DMS79 (cell line): ENCODE measurements at places on chromosomes 13 and 19.
A peak's percentile ranks its signal among the peaks of the same experiment; 100 is the strongest.

GRCh38 chr13:30375265-30375835 is 46.9 kb upstream of the UBE2L5 start:
- DNase-seq, result peak; percentile 68

DNA sequence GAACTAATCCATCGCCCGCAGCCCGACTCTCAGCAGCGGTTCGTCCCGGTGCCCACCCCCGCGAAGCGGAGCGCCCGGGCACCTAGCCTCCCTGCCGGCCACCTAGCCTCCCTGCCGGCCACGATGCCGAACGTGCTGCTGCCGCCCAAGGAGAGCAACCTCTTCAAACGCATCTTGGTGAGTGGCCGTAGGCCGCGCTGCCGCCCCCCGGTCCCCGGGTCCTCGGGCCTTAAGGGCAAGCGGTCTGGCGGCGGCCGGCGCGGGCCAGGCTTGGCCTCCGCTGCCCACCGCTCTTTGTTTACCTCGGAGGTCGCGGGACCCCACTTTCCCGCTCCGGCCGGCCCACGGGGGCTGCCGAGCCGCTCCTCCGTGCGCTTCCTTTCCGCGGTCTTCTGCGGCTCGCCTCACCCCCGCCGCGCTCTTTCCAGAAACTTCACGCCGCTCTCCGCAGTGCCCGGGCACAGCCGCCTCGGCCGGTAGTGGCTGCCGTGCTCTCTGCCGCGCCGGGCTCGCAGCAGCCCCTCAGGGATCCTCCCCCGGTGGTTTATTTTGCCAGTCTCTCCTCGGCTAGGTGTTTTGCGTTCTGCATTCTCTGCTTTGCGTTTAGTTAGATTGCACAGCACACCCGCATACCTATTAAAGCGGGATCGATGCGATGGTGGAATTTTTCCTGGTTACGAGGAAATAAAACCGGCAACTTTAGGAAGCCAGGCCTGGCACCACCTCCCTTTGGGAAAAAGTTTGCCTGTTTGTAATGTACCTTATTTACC is 524 bp downstream of the NAA16 start:
- DNase-seq, result no peak

DNA sequence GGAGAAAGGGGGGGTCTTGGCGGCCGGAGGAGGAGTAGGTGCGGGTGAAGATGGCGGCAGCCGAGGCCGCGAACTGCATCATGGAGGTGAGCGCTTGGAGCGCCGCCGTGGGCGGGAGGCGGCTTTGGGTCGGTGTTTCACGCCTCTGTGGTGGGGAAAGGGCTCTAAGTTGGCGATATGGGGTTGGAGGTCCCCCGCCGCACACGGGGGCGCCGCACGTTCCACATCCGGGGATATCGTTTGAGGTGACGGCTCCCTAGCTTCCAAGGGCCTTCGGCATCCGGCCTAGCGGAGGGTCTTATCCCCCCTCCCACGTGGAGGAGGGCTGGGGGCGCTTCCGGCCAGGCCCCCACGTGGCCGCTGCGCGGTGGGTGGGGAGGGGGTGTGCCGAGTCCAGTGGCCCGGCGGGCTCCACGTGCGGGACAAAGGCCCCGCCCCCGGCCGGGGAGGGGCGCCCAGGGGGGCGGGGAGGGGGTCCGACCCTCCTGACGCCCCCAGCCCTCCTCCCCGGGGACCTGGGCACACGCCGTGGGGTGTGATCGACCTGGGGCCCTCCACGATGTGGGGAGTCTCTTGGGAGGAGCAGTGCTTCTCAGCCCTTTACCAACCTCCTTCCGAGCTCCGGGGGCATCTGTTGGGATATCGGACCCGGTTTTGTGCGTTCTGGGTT is at the start of gene PRMT1:
Gene PRMT1, plus strand, starts transcription at position 41 of the 670 bp plus-strand sequence. Its CDS starts 10 bp downstream, at position 51.
- no peak for DNase-seq

DNA sequence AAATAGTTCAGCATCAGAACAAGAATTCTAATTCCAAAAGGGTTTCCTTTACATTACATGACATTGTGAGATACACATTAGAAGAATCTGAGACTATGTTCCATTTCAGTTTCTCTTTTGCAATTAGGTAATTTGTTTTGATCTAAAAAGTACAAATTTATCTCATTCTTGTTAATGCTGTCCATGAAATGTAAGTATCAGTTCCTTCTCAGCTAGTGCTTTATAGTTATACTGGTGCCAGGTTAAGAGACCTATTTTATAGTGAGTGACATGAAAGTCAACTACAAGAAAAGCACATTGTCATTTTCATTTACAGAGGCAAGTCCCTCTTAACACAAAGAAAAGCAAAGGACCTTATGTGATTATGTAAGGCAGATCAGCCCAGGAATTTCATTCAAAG is 43.9 kb downstream of the RCBTB2 start:
- no peak for DNase-seq

- DNase-seq, result no peak
Observed at GRCh38 chr19:54254195-54254906, 2.7 kb downstream of the LILRB5 start.

DNA sequence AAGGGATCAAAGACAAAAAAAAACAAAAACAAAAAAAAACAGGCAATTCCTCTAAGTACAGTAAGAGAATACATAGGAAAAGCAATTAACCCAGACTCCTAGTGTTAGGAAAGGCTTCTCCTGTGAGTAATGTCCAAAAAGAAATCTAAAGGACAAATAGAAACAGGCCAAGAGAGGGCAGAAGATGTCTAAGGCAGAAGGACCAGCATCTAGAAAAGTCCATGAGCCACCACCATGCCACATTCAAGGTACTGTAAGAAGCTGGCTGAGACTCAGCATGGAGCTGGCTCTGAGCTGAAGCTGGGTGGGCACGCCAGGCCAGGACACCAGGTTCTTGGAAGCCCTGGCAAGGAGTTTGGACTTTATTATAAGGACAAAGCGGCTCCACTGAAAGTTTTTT is 118.1 kb upstream of the FRY start:
- DNase-seq, result no peak

DNA sequence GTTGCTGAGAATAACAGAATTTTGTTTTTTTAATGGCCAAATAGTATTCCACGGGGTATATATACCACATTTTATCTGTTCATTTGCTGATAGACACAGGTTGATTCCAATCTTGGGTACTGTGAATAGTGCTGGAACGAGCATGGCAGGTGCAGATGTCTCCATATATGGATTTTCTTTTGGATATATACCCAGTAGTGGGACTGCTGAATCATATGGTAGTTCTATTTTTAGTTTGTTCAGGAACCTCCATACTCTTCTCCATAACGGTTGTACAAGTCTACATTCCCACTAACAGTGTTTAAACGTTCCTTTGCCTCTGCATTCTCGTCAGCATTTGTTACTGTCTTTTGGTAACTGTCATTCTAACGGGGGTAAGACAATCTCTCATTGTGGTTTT is 17.3 kb downstream of the ANKRD10 start:
- DNase-seq, result no peak

GRCh38 chr13:51804295-51805172 is 571 bp upstream of the DHRS12 start:
- DNase-seq, result no peak

DNA sequence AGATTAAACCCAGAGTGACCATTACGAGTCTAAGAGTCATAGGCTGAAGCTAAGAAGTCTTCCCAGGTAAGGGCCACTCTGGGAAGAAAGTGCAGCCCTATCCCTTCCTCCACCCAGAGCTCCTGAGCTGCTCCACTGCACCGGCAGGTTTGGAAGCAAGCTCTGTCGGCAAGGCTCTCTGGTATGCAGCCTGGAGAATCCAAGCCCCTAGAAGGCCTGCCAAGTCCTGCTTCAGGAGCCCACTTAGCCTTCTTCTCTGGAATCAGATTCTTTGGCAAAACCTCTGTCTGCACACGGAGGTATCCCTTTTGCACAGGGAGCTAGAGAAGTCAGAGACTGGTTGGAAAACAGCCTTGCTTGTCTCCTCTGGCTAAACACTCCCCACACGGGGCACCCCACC is 58.5 kb downstream of the CEBPG start:
- peak; percentile 19 for DNase-seq

GRCh38 chr13:111505175-111505777 is 184.8 kb downstream of the TEX29 start:
- no peak for DNase-seq

GRCh38 chr13:29384466-29384865 is 211.0 kb downstream of the SLC7A1 start:
- DNase-seq, result no peak

DNA sequence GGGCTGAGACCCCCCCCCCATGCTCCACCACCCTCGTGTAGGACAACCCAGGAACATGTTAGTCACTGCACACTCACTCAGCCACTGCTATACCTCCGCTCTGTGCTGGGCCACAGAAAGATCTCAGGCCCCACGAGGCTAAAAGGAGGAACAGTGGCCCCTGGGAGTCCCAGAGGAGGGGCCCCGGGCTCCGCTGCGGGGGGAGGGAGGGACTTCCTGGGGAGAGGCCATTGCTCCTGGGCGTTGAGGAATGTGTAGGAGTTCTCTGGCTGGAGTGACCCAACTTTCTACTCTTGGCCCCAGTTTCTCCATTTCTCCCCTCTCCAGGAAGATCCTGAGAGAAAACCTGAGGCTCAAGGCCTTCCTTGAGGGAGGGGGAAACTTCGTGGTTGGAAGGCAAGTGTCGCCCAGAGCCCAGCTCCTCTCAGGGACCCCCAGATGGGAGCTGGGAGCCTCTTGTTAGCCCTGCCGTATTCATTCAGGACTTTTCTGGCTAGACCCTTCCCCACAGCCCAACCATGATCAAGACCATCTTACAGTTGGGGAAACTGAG is 13.6 kb downstream of the ONECUT3 start:
- no peak for DNase-seq

DNA sequence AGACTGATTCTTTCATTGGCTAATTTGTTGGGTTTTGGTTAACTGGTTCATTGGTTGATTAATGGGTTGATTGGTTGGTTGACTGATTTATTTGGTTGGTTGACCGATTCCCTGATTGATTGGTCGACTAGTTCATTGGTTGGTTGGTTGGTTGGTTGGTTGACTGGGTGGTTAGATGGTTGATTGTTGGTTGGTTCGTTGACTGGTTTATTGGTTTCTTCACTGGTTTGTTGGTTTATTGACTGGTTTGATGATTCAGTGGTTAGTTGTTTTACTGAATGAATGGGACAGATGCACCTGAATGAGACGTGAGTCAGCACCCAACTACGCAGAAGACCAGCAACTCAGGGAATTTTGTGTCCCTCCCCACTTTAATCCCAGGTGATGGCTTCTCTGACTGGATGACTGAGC is 2.7 kb upstream of the NUP62 start:
- no peak for DNase-seq

- DNase-seq, result peak; percentile 33
Observed at GRCh38 chr19:56671613-56671994, at the start of gene ZNF835. ZNF835 (minus strand) TSS chr19:56671757; CDS start chr19:56665198, 6,559 bp downstream.

DNA sequence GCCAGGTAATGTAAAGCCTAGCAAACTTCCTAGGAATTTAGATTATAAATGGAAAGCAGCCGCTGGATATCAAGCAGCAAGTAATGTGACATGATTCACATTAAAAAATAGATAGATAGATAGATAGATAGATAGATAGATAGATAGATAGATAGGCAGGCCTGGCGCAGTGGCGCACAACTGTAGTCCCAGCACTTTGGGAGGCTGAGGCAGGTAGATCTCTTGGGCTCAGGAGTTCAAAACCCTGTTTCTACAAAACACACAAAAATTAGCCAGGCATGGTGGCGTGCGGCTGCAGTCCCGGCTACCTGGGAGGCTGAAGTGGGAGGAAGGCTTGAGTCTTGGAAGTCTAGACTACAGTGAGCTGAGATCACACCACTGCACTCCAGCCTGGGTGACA is 236.9 kb downstream of the SLITRK6 start:
- no peak for DNase-seq

GRCh38 chr13:37966266-37966665 is 96.7 kb upstream of the TRPC4 start:
- DNase-seq, result no peak

GRCh38 chr13:106490569-106491321 is 44.7 kb downstream of the EFNB2 start:
- no peak for DNase-seq

GRCh38 chr13:24897293-24897692 is 133.3 kb downstream of the RNF17 start:
- DNase-seq, result no peak

GRCh38 chr13:36981156-36981743 is 17.9 kb downstream of the ALG5 start:
- DNase-seq, result peak; percentile 13

- DNase-seq, result no peak
Observed at GRCh38 chr13:24891476-24892108, 127.6 kb downstream of the RNF17 start.

DNA sequence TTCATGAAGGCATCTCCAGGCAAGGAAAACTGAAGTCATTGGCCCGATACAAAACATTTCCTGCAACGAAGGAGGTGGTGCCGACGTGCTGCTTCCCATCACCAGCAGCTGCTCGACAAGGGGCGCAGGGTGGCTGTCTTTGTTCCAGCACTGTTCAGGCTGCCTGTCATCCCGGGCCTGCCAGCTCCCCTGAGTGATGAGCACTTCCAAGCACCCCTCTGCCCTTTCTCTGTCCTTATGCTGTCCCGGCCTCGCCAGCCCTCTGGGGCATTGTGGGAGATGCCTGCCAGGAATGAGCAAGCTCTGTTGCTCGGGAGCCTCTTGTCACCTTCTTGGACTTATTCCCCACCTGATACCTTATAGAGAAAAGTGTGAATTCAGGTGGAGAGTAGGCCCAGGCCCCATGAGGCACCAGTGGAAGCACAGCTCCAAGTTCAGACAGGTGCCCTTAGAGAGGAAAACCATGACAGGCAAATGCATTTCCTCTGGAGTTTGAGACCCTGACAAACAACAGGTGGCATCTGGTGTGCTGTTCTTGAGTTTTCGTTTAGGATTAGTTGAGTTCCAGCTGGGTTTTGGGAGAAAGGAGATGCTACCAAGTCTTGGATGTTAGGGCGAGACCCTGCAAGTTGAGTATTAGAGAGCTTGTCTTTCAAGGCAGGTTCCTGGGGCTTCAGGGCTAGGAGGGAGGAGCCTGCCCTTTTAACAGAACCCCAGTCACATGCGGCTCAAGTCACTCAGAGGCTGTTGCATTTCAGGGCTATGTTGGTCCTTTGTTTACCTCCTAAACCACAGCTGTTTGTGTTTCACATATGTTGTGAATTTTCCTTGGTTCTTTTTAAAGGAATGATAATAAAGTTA is 21.4 kb downstream of the BBC3 start:
- DNase-seq, result no peak

GRCh38 chr19:13090511-13091231 is 12.0 kb downstream of the LYL1 start:
- no peak for DNase-seq

DNA sequence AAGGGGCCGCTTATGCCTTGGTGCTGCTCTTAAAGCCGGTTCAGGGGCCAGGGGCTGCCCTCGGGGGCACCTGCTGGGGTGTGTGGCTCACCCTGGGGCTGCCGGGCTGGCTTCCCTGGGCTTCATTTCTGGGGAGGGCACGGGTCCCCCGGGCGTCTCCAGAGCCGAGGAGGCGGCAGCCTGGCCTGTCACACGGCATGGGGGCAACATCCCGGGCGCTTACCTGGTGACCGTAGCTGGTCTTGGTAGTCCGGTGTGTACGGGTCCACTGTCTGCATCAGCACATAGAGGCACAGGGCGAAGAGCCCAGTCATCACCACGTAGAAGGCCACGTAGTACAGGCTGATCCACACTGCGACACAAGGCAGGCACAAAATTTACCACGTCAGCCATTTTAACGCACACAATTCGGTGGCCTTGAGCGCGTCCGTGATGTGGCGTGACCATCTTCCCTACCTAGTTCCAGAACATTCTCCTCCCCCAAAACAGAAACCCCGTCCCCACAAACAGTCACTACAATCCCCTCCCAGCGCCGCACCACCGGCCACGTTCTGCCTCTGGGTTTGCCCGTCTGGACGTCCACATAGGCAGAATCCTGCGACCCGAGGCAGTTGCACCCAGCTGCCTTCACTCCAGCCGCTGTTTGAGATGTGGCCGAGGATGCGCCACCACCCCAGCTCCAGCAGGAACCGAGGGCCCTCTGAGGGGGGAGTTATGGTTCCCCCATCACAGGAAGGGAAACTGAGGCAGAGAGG is 3.2 kb downstream of the ATP4B start:
- DNase-seq, result no peak
